ENCODE measurements at places on chromosomes 7 and 10.
A peak's percentile ranks its signal among the peaks of the same experiment; 100 is the strongest.

- no peak for DNase-seq
Observed at GRCh38 chr7:37390114-37390513, 58.5 kb downstream of the ELMO1 start.

DNA sequence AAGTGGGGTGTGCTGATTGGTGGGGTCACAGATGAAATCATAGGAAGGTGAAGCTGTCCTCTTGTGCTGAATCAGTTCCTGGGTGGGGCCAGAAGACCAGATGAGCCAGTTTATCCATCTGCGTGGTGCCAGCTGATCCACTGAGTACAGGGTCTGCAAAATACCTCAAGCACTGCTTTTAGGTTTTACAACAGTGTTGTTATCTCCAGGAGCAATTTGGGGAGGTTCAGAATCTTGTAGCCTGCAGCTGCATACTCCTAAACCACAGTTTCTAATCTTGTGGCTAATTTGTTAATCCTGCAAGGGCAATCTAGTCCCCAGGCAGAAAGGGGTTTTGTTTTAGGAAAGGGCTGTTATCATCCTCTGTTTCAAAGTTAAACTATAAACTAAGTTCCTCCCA is 17.0 kb upstream of the IFRD1 start:
- no peak for DNase-seq

- peak; percentile 30 for DNase-seq
Observed at GRCh38 chr10:67017218-67017617, 91.4 kb downstream of the LRRTM3 start.

GRCh38 chr7:128115336-128115820 is 84.1 kb upstream of the LRRC4 start:
- peak; percentile 60 for DNase-seq

DNA sequence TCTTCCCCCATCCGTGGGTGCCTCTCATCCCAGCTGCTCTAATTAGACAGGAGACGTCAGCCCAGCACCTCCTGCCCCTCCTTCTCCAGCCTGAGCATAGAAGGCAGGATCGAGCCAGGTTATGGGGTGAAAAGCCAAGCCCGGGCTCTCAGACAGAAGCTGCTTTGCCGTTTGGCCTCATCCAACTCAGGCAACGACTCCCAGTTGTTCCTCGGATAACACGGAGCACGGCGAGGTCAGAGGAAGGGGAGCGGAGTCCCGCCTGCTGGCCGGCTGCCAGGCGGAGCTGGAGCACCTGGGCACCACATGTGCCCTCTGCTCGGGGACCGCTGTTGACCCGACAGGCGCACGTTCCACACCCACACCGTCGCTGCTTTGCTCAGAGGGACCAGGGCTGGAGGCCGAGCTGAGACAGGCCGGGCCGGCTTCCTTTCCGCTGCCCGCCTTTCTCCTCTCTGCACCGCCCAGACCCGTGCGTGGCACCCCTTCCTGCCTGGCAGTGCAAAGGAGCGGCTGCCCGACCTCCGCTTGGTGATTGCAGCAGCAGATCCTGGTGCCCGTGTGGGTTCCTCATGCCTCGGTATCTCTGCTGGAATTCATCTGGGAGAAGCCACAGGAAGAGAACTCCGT is 21.6 kb upstream of the UNCX start:
- DNase-seq = peak; percentile 22

- no peak for DNase-seq
Observed at GRCh38 chr10:83539528-83540308, 599.6 kb upstream of the GHITM start.

DNA sequence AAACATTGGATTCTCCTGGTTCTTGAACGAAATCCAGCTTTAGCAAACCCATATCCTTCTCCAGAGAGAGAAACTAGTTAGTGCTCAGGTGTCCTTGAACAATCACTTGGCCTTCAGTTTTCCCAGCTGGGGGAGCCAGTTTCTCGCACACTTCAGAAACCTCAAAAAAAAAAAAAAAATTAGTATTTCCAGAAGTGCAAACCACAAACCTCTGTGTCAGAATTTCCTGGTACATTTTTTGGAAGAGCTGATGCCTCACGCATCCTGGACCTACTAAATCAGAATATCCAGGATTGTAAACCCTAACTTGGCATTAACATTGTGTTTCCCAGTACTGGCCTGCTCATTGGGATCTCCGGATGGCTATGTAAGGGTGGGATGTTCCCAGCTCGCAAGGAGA is 143.4 kb upstream of the EGR2 start:
- DNase-seq = no peak

- DNase-seq = no peak
Observed at GRCh38 chr7:87561702-87562101, 39.0 kb downstream of the ABCB1 start.

DNA sequence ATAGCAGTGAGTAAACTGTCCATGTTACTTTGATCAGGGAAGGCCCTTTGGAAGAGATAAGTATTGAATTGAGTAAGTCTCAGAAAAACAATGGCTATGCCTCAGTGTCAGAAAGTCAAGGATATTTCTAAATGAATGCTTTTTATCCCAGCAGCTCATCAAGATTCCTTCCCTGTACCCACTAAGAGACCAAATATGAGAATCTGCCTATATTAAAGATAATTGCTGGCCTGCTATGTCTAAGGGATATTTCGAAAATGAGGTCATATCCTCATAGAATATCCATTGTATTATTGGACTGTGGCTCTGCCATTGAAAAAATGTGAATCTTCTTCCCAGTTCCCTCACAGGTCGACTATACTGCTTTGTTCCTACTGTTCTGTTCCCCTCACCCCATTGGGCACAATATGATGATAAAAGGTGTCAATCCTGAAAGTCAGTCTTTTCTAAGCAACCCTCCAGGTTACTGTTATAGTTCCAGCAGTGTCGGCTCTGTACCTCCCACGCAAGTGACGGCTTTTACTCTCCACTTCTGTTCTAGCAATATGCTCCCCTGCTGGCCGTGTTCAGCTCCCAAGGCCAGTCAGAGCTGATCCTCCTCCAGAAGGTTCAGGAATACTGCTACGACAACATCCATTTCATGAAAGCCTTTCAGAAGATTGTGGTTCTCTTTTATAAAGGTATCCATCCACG is 51.7 kb downstream of the BZW2 start:
- DNase-seq = no peak

- no peak for DNase-seq
Observed at GRCh38 chr7:100066953-100067352, 14.6 kb downstream of the ZNF3 start.

DNA sequence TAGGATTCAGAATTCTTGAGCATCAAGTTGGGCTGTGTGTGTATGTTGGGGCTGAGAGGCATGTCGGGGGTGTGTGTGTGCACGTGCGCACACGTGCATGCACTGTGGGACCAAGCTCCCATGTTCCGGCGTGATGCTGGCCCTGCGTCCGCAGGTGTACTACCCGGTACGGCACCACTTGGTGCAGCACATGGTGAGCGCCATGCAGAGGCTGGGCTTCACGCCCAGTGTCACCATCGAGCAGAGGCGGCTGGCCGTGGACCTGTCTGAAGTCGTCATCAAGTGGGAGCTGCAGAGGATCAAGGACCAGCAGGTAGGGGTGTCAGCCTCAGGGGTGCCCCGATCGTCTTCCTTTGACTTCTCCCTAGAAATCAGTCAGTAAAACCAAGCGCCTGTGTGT is 77.7 kb downstream of the TRRAP start:
- no peak for DNase-seq

All from H4 (cell line).